ENCODE measurements at places on chromosomes 2 and 18. TPM values are rescaled to one million over a fixed set of nuclear protein-coding genes. Genes with fewer than 3 reads are reported as not detected.

DNA sequence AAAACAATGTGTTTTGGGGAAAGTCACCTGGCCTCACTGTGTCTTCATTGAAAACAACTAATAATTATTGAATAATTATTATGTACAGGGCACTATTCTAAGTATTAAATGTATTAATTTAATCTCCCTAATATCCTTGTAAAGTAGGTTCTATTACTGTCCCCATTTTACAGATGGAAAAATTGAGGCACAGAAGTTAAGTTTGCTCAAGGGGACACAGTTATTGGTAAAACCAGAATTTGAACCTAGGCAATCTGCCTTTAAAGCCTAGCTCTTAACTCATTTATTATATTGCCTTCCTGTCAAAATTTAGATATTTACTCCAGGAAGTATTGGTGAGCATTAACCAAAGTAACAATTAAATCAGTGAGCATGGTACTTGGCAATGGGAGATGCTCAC, 84.6 kb downstream of the PMS1 start:
- H3K4me1 ChIP-seq, result no peaks in the 10 kb centered on the region
- peaks cover 19% of the 10 kb centered on the region for H3K36me3 ChIP-seq
- no peak overlapping the region for H3K27ac ChIP-seq
- H3K4me3 ChIP-seq, result no peak overlapping the region

DNA sequence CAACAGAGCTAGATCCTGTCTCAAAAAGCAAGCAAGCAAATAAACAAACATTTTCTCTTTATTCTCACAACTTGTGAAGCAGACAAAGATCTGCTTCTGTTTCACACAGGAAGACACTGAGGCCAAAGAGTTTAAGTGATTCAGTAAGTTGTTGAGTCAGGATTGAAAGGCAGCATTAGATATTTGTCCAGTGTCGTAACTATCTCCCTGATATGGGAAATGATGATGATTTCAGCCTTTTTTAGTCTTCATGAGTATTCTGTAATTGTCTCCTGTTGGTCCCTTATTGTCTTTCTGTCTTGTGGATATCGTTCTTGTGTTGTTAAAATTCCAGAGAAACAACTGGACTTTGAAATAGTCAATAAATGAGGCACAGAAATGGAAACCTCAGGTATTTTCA, 59.6 kb downstream of the GATA6 start:
- H3K36me3 ChIP-seq, result no peaks in the 10 kb centered on the region
- H3K4me1 ChIP-seq, result no peaks in the 10 kb centered on the region
- H3K27me3 ChIP-seq, result no peaks in the 10 kb centered on the region
- no peak overlapping the region for H3K4me3 ChIP-seq
- no peak overlapping the region for H3K27ac ChIP-seq

DNA sequence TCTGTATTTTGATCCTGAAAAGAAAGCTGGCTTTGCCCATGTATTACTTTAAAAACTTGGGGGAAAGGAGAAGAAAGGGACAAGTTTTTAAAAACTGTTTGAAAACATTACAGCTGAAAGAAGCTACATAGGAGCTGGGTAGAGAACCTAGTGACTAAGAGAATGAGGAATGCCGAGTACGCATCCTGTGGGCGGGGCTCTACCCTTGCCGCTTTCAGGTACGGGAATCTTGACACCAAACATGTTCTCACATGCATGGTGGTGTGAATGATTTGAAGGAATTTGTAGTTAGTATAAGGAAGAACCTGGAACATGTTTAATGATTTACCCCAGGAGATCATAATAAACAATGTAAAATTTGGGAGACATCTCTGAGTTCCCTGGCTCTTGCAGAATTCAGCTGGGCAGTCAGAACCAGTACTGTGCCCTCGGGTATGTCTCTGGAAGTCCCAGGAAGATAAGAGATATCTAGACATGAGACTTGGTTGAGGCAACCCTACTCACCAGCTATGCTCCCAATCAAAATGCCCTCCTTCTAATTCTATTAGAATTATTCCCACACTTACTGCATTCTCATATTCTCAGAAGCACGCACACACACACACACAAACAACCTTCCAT, 16.5 kb upstream of the TGFA start:
- no peak overlapping the region for H3K27ac ChIP-seq
- no peak overlapping the region for H3K4me3 ChIP-seq
- H3K4me1 ChIP-seq, result peaks cover 3% of the 10 kb centered on the region
- H3K36me3 ChIP-seq, result no peaks in the 10 kb centered on the region
- no peak for DNase-seq

DNA sequence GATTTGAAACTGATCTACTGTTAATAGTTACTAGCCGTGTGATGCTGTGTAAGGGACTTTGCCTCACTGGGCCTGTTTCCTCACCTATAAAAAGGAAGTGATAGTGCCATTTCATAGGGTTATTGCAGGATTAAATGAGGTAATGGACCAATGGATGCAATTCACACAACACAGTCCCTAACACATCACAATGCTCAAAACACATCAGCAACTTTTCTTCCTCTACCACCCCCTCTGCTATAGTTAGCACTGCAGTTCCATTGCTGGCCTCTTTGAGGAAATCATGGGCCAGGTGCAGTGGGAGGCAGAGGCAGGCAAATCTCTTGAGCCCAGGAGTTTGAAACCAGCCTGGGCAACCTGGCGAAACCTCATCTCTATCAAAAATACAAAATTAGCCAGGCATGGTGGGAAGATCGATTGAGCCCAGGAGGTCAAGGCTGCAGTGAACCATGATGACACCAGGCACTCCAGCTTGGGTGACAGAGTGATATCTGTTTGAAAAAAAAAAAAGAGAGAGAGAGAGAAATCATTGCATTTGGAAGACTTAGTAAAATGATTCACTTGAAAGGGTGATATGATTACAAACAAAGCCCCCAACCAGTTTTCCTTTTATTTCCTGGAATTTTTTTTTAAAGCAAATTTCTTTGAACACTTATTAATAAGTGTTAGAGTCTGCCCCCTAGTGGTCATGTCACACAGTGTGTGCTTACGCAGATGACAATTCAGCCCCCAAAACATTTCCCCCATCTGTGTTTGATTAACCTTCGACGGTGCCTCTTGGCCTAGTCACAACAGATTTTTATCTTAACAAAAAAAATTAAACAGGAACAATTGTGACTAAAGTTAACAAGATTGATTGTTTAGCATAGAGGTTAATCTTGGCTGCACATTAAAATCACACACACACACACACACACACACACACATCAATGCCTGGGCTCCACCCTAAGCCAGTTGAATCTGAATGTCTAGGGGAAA, 88.6 kb upstream of the BCL11A start:
- H3K4me3 ChIP-seq, result no peak overlapping the region
- no peaks in the 10 kb centered on the region for H3K4me1 ChIP-seq
- peak; percentile 41 for DNase-seq

- H3K4me1 ChIP-seq, result no peaks in the 10 kb centered on the region
- no peak for DNase-seq
- peaks cover 2% of the 10 kb centered on the region for H3K27me3 ChIP-seq
- H3K36me3 ChIP-seq, result no peaks in the 10 kb centered on the region
Observed at GRCh38 chr2:6495466-6495865, 370.2 kb downstream of the CMPK2 start.

- H3K4me1 ChIP-seq, result peaks cover 30% of the 10 kb centered on the region
- no peak overlapping the region for H3K27ac ChIP-seq
- no peak for DNase-seq
- peaks cover 19% of the 10 kb centered on the region for H3K36me3 ChIP-seq
- no peaks in the 10 kb centered on the region for H3K27me3 ChIP-seq
Observed at GRCh38 chr2:28394997-28395333, 2.3 kb downstream of the FOSL2 start.

Gene NTSR2
- not detected for total RNA-seq

Gene COL6A3
- 2.5 TPM for total RNA-seq

Gene RTTN
- total RNA-seq, result 30.2 TPM

Gene LOXL3
- total RNA-seq, result 0.35 TPM

Gene MYO3B
- total RNA-seq, result 0.17 TPM

Gene GREB1L
- total RNA-seq, result not detected
